Fibroblast of upper back skin (primary cell): ENCODE measurements at places on chromosomes 13 and 19.
A peak's percentile ranks its signal among the peaks of the same experiment; 100 is the strongest.

DNA sequence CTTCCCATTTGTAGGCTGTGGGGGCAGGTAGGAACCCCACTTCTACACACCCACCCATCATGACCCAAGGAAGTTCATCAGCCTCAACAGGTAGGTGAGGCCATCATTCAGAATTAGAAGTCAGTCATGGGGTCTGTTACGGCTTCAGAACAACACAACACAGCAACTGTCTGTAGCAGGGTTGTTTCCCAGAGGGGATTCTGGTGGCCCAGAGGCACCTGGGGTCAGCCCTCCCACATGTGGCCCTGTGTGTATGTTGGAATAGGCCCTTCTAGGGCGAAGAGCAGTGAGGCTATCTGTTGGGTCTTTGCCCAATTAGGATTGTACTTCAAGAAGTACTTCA, 3.4 kb downstream of the IGFLR1 start:
- DNase-seq, result no peak

DNA sequence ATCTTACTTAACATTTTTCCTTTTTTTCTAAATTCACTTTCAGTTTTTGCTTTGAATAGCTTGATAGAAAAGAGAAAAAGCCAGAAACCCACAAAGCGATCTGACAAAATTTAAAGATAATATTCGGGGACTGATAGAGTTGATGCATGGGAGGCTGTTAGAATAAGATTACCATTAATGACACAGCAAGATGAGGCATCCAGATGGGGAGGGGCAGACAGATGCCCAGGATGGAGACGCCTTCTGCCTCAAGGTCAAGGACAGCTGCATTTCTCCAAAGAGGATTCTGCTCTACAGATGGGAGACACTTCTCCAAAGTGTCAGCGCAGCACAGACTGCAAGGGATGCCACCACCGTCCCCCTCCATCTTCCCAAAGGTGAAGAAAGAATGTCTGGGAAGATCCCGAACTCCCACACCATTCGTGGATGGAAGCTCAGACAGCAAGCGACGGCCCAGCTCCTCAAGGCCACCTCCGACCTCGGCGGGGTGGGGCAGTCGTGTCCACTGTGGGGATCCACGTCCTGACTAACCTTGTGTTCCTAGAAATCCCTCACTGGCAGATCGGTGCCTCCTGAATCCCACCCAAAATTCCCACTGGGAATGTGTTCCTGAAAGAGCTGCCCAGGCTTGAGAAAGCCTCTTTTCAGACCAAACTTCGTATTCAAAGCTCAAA, 32.9 kb downstream of the NAXD start:
- DNase-seq, result no peak

GRCh38 chr19:54465426-54466109, 2.0 kb upstream of the LENG9 start:
- DNase-seq, result no peak

DNA sequence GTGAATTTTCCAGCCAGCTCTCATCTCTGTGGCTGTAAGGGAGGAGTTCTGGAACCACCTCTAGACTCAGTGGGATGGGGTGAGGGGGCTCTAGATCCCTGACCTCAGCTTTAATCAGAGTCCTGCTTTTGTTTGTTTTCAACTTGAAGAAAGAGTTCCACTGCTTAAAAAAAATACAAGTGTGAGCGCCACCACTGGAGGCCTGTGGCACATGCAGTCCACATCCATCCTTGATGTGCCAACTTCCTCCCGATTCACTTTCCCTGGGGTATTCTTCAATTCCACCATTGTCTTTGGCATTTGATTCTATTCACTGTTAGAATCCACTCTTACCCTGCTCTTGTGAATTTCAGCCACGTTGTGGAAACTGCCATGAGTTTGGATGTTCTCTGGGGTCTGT, 62.4 kb upstream of the GJB6 start:
- DNase-seq, result no peak

- DNase-seq, result no peak
Measured at GRCh38 chr13:98447881-98448641, 128.8 kb downstream of the STK24 start.

DNA sequence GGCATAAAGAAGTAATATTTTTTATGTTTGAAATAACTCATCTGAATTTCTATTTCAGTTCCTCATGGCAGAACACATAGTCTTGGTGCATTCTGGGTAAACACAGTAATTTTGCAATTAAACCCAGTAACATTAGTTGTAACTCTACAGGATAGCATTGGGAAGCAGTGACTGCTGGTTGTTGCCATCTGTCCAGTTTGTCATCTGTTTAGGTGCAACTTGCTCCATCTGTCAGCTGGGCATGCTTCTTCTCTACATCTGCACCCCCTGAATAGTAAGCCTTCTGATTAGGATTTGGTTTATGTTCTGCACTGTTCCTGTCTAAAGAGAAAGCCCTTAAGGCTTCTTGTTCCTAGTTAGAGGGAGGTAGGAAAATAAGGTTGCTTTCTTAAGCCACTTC, 63.5 kb upstream of the CSNK1A1L start:
- no peak for DNase-seq

- peak; percentile 42 for DNase-seq
Measured at GRCh38 chr13:50730496-50731351, 112.8 kb downstream of the DLEU7 start.

DNA sequence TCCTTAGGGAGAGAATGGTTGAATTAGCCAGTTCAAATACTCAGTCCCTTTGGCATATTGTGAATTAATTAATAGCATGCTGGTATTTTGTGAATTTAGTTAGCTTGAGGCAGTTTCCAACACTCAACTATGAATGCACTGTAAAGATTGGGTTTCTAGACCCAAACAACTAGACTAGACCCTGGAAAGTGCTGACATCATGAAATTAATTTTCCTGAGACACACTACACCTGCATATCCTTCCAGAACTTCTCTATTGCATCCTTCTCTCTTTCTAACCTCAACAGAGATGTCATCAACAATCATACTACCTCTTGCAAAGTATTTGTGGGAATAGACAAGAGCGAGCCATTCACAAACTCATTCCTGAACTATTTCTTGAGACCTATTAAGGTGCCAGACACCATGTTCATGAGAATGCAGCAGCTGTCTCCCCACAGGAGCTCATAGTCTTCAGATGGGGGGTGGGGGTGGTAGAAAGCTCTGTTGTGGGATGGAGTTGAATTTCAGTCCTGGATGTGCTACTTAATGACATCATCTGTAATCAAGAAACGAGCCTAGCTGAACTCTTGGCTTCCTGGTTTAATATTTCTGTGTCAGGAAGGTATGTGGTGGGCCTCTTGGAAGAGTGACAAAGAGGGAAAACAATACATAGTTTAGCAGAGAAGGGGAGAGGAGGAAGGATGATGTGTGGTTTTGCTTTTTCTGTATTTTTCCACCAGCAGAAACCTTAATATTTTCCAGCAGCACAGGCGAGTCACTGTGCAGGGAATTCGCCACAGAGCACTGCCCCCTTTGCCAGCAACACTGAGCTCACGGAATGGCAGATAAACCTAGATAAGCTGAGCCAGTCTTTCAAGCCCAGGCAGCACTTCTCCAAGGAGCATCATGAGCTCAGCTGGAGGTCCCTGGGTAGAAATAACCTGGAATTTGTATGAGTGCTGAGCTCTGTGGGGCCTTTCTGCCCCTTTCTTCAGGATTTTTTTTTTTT, 53.1 kb upstream of the CYSLTR2 start:
- peak; percentile 86 for DNase-seq

DNA sequence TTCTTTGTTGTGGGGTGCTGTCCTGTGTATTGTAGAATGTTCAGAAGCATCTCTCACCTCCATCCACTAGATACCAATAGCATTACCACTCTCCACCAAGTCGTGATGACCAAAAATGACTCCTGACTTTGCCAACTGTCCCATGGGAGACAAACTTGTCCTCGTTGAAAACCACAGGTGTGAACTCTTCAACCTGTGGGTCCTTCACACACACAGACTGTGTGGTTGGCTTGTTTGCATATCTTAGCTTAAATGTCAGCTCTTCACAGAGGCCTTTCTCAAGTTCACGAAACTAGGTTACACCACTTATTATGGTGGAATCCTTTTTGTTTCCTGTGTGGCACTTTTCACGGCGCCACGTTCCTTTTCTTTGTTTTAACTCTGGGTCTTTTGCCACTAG, 6.8 kb downstream of the GPC5 start:
- no peak for DNase-seq

- DNase-seq, result no peak
Measured at GRCh38 chr19:55322204-55322885, 2.8 kb downstream of the TMEM150B start.

GRCh38 chr13:112362021-112362420, 14.1 kb upstream of the SPACA7 start:
- DNase-seq, result no peak

- no peak for DNase-seq
Measured at GRCh38 chr13:45827318-45827717, 24.2 kb downstream of the SIAH3 start.

DNA sequence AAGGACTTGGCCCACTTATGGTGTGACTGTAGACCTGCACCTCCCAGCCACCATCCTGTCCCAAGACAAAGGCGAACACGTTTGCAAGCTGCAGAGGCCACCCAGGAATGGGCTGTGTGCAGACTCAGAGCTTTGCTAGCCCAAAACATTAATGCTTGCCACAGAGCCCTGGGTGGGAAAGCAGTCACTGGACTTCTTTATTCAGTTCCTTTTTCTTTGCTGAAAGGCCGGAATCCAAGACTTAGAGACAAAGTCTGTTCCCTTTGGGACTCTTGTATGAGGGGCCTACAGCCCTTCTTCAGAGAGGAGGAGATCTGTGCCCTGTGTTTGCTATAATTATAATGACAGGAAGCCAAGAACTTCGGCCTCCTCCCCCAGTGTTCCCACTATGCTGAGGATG, 167.8 kb downstream of the DLEU7 start:
- DNase-seq, result no peak

DNA sequence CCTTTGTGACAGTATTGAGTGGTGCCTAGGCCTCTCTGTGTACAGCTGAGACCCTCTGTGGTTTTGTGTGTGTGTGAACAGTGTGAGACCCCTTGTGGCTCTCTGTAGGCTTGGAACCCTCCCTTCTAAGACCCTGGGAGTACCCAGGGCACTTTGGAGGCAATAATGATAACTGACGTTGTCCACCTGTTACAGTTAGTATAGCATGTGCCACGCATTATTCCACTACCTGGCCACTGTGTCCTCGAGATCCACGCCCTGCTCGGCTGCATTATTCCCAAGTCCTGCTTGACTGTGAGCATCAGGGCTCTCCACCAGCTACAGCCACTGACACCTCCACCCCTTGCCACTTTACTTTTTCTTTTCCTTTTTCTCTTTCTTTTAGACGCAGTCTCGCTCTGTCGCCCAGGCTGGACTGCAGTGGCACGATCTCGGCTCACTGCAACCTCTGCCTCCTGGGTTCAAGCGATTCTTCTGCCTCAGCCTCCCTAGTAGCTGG, 2.0 kb downstream of the GRAMD1A start:
- DNase-seq, result no peak
